ENCODE measurements at places on chromosomes 5 and 9.

DNA sequence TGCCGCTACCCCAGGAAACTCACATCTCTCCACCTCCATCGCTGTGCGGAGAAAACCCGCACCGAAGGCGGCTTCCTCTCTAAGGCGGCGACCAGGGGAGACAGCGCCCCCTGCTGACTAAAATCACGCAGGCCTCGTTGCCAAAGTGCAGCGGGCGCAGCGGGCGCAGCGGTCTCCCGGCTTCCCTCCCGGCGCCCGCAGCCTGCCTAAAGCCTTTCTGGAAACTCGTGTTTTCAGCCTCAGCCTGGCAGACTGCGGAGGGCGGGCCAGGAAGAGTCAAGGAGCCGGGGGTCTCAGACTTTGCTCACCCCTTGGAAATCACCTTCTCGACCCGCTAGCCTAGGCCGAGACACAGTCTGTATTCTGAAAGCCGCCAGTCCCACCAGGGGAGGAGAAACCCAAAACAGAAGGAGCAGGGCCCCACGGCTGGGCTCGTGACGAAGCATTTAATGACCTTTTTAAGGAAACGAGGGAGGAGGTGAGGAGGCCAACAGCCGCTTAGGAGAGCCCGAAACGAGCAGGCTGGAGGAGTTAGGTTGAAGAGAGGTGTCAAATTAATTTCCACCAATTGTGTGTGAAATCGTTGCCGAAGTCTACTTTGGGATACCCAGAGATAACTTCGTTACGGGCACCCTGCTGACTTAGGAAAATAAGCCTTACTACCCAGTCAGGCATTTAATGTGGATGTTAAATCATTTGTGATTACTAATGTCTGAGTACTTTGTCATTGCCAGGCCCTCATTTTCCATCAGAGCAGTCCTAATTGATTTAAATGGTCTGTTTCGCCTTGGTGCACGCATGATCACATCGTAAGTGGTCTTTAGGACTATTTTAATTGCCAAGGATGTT is 7.3 kb upstream of the FOXB2 start:
- no peaks in the 10 kb centered on the region for H3K36me3 ChIP-seq
- H3K27ac ChIP-seq, result no peak overlapping the region
- H3K4me3 ChIP-seq, result no peak overlapping the region
- H3K27me3 ChIP-seq, result peaks cover 78% of the 10 kb centered on the region
- no peaks in the 10 kb centered on the region for H3K4me1 ChIP-seq

- H3K27ac ChIP-seq, result no peak overlapping the region
- no peaks in the 10 kb centered on the region for H3K4me1 ChIP-seq
- no peak for DNase-seq
- H3K36me3 ChIP-seq, result no peaks in the 10 kb centered on the region
These were observed 142.0 kb upstream of the TRPM3 start for GRCh38 chr9:71263451-71263850.

DNA sequence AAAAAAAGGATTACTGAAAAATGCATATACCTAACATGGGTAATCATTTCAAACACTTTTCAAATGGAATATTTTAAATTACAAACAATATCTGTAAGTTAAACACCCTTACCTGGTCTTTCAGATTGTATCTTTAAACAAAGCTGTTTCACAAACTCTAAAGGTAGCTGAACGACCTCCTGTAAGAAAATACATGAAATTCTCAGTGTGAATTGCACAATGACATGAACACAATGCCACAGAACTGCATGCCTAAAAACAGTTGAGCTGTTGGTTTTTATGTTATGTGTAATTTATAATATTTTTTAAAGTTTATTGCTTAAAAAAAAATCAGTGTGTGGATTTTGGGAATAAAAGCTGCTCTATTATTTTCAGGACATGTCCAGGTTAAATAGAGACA is 17.5 kb downstream of the IPPK start:
- H3K4me3 ChIP-seq, result no peak overlapping the region
- peaks cover 6% of the 10 kb centered on the region for H3K4me1 ChIP-seq
- H3K27me3 ChIP-seq, result no peaks in the 10 kb centered on the region
- no peak for DNase-seq
- H3K36me3 ChIP-seq, result peaks cover 24% of the 10 kb centered on the region

- H3K27me3 ChIP-seq, result no peaks in the 10 kb centered on the region
- no peaks in the 10 kb centered on the region for H3K4me1 ChIP-seq
- DNase-seq, result no peak
- H3K27ac ChIP-seq, result no peak overlapping the region
- H3K4me3 ChIP-seq, result no peak overlapping the region
- no peaks in the 10 kb centered on the region for H3K36me3 ChIP-seq
These were observed 88.7 kb upstream of the PRRC1 start for GRCh38 chr5:127428748-127429147.

DNA sequence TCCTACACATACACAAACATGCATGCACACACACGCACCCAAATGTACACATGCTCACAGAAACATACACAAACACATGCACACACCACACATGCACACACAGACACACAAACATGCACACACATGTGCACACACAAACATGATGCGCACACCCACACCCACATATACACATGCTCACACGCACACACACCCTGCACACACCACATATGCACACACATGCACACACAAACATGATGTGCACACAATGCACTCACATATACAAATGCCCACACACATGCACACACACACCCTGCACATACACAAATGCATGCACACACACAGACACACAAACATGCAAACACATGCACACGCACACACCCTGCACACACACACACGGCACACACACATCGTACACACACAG is 7.3 kb upstream of the IER5L start:
- no peak overlapping the region for H3K4me3 ChIP-seq
- no peak overlapping the region for H3K27ac ChIP-seq
- DNase-seq, result no peak
- no peaks in the 10 kb centered on the region for H3K4me1 ChIP-seq

DNA sequence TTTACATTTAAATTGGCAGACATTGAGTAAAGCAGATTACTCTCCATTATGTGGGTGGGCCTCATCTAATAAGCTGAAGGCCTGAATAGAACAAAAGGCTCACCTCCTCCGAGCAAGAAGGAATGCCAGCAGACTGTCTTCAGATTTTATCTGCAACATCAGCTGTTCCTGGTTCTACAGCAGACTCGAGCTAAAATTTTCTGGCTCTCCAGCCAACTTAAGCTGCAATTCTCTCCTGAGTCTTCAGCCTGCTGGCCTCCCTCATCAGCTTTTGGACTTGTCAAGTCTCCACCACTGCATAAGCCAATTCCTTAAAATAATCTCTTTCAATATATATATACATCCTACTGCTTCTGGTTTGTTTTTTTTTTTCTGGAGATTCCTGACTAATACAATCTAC is 12.5 kb downstream of the TRPM3 start:
- H3K4me3 ChIP-seq, result no peak overlapping the region
- no peak overlapping the region for H3K27ac ChIP-seq
- DNase-seq, result no peak
- H3K4me1 ChIP-seq, result no peaks in the 10 kb centered on the region

DNA sequence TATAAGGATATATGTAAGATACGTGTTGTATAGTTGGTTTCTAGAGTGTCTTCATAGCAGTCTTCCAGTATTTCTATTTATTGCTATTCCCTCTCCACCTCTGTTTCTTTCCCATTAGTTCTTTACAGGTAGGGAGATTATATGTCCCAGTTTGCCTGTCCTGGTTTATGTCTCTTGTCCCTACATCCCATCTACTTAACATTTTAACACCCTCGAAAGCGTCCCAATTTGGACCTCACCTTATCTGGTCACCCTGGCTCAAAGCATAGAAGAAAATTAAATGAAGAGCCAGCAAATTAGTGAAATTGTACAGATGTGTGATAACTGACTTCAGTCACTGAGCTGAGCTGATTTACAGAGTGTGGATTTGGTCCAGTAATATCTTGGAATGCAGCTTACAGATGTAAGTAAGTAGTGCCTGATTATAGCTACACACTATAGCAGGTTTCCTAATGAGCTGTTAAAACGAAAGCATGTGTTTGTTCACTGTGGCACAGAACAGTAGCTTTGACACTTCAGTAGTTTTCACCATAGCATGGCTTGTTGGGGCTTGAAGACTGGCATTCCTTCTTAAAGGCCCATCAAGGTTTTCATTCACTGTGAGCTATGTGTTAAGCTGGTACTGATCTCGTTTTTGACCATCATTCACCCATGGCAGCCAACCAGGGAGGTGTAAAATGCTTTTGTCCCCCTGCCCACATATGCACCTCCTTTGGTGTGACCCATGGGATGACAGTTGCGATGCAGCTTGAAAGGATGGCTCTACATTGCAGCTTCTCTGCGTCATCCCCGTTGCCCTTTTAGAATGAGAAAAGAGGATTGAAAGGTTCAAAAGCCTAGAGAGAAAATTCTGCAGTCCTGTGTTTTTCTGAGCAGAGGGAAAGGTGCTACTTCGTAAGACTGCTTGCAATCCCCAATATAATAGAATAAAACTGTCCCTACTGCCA is 192.1 kb upstream of the DMRT1 start:
- no peaks in the 10 kb centered on the region for H3K36me3 ChIP-seq
- peaks cover 15% of the 10 kb centered on the region for H3K4me1 ChIP-seq
- no peak overlapping the region for H3K4me3 ChIP-seq
- H3K27me3 ChIP-seq, result no peaks in the 10 kb centered on the region
- no peak overlapping the region for H3K27ac ChIP-seq
- no peak for DNase-seq

DNA sequence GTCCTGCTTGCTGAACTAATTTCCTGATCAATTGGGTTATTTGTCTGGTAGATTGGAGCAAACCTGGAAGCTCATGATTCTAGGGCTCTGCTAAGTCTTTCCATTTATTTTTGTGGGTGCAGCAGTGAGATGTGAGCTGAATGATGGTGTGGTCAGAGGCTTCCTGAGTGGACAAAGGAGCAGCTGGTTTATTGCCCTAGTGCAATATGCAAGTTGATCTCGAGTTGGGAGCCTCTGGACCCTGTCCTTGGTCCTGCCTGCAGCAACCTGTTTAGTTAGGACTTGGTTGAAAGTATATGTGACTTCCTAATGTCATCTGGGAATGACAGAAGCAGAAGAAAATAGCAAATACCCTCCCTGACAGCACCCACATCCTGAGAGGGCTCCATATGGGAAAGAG is 4.2 kb upstream of the UNC5A start:
- H3K27ac ChIP-seq, result no peak overlapping the region
- no peak for DNase-seq
- no peaks in the 10 kb centered on the region for H3K4me1 ChIP-seq
- H3K27me3 ChIP-seq, result peaks cover 53% of the 10 kb centered on the region
- H3K4me3 ChIP-seq, result no peak overlapping the region

DNA sequence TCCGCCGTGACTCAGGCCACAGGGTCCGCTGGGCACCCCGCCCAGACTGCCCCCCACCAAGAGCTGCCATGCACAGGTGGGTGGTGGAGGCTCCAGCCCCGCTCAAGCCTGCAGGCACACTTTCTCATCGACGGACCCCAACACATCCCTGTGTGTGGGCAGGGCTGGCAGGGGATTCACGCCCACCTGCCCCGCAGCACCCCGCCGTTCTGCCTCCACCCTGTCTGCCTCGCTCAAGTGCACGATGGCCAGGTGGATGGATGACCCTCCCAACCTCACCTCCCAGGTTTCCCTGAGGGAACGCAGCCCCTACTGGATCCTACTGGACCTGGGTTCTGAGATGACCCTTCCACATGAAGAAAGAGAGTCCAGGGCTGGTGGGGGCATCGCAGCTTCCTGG is 26.1 kb upstream of the FCN1 start:
- no peak overlapping the region for H3K27ac ChIP-seq
- H3K27me3 ChIP-seq, result peaks cover 41% of the 10 kb centered on the region
- peak; percentile 41 for DNase-seq
- no peak overlapping the region for H3K4me3 ChIP-seq

DNA sequence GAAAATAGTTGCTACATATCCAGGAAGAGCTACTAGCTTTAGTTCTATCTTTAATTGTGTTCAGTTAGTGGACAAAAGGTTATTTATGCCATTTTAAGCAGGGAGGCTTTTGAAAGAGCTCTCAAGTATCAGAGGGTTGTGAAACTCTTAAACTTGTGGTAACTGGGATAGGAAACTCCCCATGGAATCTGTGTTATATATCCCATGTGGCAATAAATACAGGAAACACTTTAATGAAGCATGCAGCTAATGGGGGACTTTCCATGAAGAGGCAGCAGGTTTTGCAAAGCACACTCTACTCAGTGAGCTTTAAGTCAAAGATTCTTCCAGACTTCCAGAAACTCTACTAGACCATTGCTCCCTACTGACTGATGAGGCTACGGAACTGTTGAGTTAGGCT is 805.0 kb upstream of the C9orf72 start:
- no peaks in the 10 kb centered on the region for H3K36me3 ChIP-seq
- H3K27me3 ChIP-seq, result peaks cover 2% of the 10 kb centered on the region
- H3K27ac ChIP-seq, result no peak overlapping the region
- DNase-seq, result no peak

DNA sequence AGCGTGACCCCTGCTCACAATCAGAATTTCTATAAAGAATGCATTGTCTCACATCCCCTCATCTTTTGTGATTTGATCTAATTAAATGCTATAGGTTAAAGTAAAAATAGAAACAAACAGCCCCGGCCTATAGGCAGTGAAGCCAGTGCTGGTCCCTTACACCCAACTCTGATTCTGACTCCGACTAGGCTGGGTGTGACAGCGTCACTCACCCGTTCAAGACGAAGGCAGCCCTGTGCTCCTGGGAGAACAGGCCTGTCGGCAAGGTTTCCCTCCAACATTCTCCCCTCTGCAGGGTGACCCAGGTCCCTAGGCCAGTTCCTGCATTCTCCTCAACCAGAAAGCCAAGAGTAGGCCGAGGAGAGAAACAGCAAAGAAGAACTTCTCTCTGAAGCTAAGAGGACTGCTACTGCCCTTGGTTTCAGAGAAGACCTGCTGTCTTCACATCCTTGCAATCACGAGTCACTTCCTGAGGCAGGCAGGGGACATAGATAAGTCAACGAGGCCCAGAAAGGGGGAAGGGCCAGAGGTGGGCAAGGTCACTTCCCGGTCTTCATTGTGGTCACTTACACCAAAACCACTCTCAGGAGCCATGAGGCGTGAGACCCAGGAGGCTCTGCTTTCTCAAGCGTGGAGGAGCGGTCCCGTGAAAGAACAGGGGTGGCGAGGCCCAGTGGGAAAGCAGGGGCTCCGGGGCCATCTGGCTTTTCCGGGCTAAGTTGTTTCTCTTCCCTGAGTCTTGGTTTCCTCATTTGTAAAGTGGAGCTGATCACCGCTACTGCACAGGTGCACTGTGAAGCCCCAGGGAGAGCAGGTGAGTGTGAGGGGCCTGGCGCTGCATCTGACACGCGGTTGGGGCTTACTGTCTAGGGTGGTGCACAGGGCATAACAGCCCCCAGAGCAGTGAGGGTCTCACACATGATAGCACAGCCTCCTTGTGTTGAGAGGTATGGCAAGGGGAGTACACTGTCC is 200.8 kb downstream of the CRB2 start:
- H3K4me1 ChIP-seq, result no peaks in the 10 kb centered on the region
- no peaks in the 10 kb centered on the region for H3K27me3 ChIP-seq
- H3K27ac ChIP-seq, result no peak overlapping the region

DNA sequence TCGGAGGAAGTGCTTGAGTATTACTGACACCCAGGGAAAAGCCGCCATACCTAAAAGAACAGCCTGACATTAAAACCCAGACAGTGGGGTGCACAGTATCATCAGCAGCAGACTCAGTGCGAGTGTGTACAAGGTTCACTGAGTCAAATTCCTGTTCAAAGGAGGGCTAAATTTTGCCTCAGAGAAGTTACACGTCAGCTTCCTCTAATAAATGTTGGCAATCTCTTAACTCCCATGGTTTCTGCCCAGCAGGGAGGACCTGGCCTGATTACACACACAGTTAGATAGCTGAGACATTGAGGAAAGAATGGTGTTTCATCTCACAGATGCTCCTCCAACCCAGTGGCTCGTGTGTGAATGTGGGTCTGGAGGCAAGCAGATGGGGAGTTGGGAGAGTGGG is 38.2 kb downstream of the NIPSNAP3B start:
- peaks cover 24% of the 10 kb centered on the region for H3K36me3 ChIP-seq
- H3K27ac ChIP-seq, result no peak overlapping the region
- peaks cover 6% of the 10 kb centered on the region for H3K4me1 ChIP-seq
- no peak for DNase-seq
- no peak overlapping the region for H3K4me3 ChIP-seq
